Peyer's patch (tissue), 4 donors: ENCODE measurements at places on chromosomes 3 and 15. TPM values are rescaled to one million over a fixed set of nuclear protein-coding genes. Genes with fewer than 3 reads are reported as not detected.

- DNase-seq = no peak
Measured at GRCh38 chr3:133803469-133803868, 2.1 kb upstream of the SRPRB start.

- no peak for DNase-seq
Measured at GRCh38 chr15:52789601-52790168, 451 bp downstream of the ONECUT1 start.

The CYP1A1 gene
- 3.3 TPM for total RNA-seq

The GOLGA6D gene
- not detected for total RNA-seq

The FBXO40 gene
- total RNA-seq = not detected

- DNase-seq = no peak
Measured at GRCh38 chr15:56076640-56077039, 83.2 kb upstream of the NEDD4 start.

DNA sequence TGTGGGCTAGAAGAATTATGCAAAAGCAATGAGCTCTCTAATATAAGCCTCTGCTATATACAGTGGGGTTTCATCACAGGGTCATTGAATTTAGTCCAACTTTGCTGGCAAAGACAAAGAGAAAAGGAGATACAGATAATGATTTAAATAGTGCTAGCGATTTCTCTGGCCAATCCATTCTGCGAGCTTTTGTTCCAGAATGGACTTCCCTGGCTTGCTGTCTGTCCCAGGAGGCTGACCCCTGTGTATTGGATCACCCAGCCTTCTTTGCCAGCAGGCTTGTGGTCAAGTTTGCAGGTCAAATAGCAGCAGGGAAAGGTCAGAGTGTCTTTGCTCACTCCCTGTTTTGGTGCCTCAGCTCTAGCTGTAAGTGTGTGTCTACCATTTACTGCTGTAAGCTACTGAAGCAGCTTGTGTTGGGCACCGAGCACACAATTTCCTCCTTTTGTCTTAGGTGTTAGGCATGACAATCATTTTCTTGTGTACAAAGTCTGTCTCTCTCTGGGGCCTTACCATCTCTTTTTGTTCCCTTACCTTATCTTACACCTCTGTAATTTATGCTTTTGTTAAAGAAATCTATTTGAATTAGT, 55.7 kb downstream of the UNC13C start:
- no peak for DNase-seq

DNA sequence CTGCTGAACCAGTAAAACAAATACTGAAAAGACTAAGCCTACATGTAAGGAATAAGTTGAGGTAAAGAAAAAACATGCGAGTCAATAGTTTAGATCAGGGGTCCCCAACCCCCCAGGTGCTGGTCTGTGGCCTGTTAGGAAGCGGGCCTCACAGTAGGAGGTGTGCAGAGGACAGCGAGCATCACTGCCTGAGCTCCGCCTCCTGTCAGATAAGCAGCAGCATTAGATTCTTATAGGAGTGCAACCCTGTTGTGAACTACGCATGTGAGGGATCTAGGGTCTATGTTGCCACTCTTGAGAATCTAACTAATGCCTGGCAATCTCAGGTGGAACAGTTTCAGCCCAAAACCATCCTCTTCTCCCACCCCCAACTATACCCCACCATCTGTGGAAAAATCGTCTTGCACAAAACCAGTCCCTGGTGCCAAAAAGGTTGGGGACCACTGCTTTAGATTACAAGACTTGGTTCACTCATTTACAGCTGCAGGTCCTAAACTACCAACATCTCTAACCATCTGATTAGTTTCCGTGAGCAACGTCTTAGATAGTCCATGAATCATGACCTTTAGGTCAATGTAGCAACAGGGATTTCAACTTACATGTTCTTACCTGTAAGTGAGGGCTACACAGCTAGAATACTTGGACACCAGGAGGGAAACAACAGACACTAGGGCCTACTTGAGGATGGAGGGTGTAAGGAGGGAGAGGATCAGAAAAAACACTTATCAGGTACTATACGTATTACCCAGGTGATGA, 66.7 kb downstream of the TRANK1 start:
- DNase-seq = no peak

The GOLGA6L10 gene
- 1.6 TPM for total RNA-seq

- DNase-seq = no peak
Measured at GRCh38 chr3:21357241-21357640, 393.8 kb downstream of the ZNF385D start.
